ENCODE measurements at places on chromosomes 12 and 14.

- no peak for DNase-seq
These were observed 29.5 kb upstream of the RHOJ start for GRCh38 chr14:63174760-63175191.

GRCh38 chr14:54564071-54564867 is 2.7 kb upstream of the SAMD4A start:
- no peak for DNase-seq

DNA sequence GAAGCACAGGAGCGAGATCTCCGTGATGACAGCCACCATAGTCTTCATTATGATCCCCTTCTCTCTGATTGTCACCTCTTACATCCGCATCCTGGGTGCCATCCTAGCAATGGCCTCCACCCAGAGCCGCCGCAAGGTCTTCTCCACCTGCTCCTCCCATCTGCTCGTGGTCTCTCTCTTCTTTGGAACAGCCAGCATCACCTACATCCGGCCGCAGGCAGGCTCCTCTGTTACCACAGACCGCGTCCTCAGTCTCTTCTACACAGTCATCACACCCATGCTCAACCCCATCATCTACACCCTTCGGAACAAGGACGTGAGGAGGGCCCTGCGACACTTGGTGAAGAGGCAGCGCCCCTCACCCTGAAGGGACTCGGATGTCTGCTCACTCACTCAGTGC is 775 bp downstream of the OR10P1 start:
- peak; percentile 54 for DNase-seq

GRCh38 chr12:115313929-115314328 is 630.0 kb upstream of the TBX3 start:
- no peak for DNase-seq

DNA sequence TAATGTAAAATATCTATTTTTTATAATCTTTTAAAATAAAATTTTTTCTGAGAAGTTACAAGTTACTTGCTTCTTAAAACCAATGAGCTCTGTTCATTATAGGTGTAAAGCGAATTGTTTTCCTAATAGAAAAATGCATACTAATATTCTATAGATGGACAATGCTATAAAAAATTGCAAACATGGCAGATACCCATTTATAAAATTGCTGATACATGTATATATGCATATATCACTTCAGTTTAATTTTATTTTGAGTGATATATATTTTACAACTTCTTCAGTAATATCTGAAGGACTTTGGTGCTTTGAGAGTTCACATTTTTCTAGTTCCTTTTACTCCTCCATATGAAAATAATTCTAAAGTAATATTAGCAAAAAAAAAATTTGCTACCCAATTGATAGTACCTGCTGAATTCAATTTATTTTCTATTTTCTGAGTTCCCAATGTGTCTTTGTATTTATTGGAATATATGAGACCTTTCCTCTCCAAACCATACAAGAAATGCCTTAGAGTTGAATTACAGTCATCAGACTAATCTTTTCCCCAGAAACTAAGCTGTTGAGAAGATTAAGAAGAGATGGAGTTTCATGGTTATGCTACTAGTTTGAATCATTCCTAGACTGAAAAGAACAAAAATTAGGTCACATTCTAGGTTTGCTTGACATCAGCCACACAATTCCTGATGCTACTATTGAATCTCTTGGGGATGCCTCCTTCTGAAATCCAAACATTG is 1937.5 kb upstream of the SEL1L start:
- DNase-seq: no peak

DNA sequence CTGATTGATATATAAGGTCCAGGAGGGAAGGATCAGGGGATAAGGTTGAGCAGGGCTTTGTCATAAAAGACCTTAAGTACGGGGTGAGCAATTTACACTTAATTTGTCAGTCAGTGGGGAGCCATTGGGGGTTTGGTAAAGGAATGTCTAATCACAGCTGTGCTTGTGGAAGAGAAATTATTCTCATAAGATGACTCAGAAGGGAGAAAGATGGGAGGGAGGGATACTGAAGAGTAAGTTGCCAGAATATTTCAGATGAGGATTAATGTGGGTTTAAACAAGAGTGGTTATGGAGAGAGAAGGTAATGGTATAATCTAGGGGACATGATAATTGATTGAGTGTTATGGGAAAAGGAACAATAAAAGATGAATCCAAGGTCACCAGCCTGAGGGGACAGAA is 500.1 kb upstream of the CCDC196 start:
- no peak for DNase-seq

GRCh38 chr12:84694116-84694515 is 218.5 kb downstream of the SLC6A15 start:
- no peak for DNase-seq

GRCh38 chr14:74712499-74713394 is at the start of the genes AREL1 and FCF1:
AREL1 (minus strand) TSS chr14:74713080; CDS start chr14:74685615, 27,465 bp downstream.
FCF1 (plus strand) TSS chr14:74713144; CDS start chr14:74713198, 54 bp downstream.
- peak; percentile 74 for DNase-seq

GRCh38 chr14:67580336-67581171 is 19.5 kb downstream of the PIGH start:
- no peak for DNase-seq

DNA sequence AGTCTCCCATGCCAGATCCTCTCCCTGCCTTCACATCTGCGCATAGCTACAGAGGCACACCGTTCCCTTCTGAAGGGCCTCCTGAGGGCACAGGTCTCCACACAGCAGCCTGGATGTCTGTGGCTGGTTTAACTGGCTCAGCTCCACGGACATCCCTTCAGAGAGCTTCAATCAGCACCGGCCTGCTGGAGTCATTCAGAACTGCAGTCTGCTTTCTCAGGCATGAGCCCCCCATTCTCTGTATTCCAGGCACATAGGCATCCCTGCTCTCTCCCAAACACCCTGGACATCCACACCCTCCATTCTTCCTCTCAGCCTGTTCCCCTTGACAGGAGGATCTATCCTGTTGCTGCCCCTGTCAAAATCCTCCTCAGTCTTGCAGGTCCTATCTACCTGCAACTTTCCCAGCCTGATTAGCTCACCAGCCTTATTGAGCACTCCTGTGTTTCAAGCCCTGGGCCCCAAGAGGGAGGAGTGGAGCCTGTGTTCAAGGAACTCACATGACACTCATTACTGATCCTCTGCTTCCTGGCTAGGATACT is 2.9 kb upstream of the DHRS2 start:
- no peak for DNase-seq

DNA sequence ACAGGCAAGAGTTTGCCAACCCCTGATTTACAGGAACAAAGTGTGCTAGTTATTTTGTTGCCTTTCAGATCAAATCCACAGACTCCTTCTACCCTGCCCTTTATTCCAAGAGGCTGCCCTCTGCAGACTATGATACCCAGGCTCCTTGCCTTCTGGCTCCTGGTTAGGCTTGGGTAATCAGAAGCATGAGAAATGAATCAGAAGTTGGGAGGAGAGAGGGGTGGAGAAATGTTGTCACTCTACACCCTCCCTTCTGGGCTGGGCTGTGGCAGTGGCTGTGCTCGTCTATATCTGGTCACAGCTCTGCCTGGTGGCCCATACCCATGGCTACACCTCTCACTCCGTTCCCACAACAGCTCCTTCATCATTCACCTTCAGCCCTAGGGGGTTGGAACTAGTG is 204.6 kb upstream of the PLXNC1 start:
- no peak for DNase-seq

- DNase-seq: no peak
These were observed 136.0 kb downstream of the MSRB3 start for GRCh38 chr12:65414526-65414925.

DNA sequence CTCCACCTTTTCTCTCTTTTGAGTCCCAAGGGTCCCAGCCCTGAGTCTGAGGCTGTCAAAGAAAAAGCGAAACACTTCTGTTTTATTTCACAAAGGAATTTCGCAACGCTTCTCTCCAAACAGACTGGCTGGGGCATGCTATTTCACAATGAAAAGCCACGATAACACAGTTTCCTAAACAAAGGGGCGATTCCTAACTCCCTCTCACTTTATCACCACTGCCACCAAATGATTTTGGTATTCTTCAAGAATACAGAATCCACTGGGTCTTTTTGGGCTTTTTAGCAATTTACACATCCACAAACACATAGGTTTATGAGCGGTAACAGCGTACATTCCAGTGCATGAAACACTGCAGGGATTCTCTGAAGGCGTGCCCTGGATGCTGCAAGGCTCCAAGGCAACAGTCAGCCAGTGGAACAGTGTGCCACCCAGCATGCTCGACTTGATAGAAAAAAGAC is 161.2 kb downstream of the DAD1 start:
- DNase-seq: no peak

DNA sequence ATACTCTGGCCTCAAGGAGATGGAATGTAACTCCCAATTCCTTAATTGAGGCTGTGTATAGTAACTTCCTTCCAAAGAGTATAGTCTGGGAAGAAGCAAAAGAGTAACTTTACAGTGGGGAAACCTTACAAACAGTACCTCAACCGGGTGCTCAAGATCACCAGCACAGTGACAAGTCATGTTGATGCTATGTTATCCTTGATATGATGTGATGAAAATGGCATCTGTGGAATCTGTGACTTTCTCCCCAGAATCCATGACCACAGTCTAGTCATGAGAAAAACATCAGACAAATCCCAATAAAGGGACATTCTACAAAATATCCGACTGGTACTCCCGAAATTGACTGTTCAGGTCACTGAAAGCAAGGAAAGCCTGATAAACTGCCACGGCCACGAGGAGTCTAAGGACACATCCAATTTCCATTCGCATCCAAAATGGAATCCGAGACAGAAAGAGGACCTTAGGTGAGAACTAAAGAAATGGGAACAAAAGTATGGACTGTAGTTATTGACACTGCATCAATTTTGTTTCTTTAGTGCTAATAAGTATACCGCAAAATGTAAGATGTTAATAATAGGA is 97.3 kb upstream of the FRMD6 start:
- no peak for DNase-seq

DNA sequence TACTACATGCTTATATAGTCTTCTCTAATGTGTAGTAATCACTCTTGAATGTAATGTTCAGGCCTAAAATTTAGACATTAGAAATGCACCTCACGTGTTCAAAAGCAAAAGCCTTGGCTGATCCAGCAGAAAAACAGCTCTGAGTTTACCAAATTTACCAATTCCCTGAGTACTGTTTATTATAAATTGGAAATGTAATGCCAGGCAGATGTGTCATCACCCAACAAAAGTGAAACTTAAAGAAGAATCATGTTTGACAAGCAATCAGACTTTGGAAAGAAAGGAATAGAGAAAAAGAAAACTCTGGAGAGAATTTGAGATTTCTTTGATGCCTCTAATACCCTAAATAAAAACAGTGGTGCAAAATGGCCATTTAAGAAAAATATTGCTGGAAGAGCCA is 26.5 kb upstream of the STRAP start:
- no peak for DNase-seq

GRCh38 chr12:6684609-6685008 is 4.6 kb downstream of the ZNF384 start:
- peak; percentile 51 for DNase-seq

DNA sequence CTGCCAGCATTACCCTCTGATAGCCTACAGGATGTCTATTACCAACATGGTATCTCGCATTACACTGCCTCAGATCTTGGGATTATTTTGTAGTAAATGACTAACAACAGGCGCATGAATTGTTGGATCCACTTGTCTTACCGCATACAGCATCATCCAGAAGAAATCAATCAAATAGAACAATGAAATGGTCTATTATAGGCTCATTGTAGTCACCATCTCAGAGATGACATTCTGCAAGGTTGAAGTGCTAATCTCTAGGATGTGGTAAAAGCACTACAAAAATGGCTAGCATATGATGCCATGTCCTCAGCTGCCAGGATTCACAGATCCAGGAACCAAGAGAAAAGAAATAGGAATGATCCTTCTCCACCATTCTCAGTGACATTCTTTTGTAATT is 52.0 kb downstream of the WASHC3 start:
- no peak for DNase-seq
